Stimulated activated CD4-positive, alpha-beta T cell treated with anti-CD3 and anti-CD28 coated beads, Interleukin-15, amount 100 ng/mL, for 1 hour (primary cell): ENCODE measurements at places on chromosomes 11 and 22.

- DNase-seq, result no peak
Observed at GRCh38 chr11:118438314-118438931, 2.1 kb downstream of the KMT2A start.

DNA sequence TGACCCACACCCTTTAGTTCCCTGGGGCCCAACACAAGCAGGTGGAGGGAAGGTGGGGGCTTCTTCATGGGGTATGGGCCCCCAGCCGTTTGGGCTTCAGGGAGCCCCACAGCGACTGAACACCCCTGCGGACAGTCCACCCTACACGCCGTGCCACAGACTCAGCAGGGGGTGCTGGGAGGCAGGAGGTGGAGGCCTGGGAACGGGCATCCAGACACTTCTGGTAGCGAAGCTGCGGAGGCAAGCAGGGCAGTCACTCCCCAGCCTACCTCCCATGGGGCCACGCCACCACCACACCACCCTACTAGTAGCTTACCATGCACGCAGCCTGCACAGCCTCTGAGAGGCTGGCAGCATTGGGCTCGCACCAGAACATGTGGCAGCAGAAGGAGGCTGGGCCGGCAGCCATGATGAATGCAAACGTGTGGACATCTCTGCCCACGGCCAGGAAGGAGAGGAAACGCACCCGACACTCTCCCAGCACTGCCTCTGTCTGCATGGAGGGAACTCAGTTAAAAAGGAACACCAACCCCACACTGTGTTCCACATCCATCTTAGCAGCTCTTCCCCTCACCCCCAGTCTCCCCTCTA is 5.3 kb downstream of the SMPD1 start:
- no peak for DNase-seq

GRCh38 chr11:121268581-121268980 is 24.0 kb upstream of the SC5D start:
- no peak for DNase-seq

DNA sequence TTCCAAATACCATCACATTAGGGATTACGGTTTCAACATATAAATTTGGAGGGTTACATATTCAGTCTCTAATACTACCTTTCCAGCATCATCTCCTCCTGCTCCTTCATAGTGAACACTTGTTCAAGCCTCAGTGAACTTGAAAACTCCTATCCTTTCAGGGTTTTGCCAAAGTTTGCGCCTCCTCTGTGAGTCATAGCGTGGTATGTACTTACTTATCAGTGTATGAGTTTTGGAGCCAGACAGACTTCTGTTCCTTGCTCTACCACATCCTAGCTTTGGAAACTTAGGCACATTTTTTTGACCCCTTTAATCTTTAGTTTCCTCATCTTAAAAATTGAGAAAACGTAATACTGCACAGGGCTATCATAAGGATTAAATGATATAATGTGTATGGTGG is 160.1 kb upstream of the ZC3H12C start:
- DNase-seq, result no peak

GRCh38 chr22:49244466-49245420 is 582.9 kb downstream of the BRD1 start:
- DNase-seq, result no peak

DNA sequence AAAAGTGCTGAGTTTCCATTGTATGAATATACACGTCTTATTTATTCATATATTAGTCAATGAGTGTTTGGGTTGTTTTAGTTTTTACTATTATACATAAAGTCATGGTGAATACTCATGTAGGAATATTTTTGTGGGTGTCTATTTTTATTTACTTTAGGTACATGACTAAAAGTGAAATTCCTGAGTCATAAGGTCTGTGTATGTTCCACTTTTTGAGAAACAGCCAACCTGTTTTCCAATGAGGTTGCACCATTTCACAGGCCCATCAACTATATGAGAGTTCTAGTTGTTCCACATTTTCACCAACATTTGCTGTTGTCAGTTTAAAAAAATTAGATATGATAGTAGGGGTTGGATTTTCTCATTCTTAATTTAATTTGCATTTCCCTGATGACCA is 6.6 kb upstream of the OR6X1 start:
- no peak for DNase-seq

DNA sequence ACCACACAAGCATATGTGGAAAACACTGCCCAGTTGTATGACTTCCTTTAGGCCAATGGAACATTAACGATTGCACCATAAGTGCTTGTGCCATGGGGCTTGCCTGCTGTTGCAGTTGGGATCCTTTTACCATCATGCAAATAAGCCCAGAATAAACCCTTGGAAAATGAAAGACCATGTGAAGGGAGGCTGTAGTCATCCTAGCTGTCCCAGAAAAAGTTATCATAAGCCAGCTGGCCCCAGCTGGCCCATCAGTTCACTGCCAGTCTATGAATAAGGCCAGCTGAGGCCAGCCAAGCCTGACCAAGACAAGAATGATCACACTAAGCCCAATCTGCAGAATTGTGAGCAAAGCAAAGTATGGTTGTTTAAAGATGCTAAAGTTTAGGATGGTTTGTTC is 253.9 kb upstream of the ARHGAP20 start:
- DNase-seq, result no peak
